ENCODE measurements at places on chromosomes 7 and 10. TPM values are rescaled to one million over a fixed set of nuclear protein-coding genes. Genes with fewer than 3 reads are reported as not detected.

- DNase-seq: no peak
Observed at GRCh38 chr10:2908851-2909630, 158.3 kb upstream of the PFKP start.

GRCh38 chr7:141679014-141679413, 23.0 kb downstream of the DENND11 start:
- no peak for DNase-seq

GRCh38 chr7:54331311-54331710, 210.9 kb upstream of the VSTM2A start:
- DNase-seq: no peak

GRCh38 chr10:123580426-123580825, 85.7 kb upstream of the GPR26 start:
- DNase-seq: no peak

ATOH7 gene
- not detected for total RNA-seq

MYPN gene
- total RNA-seq: 0.12 TPM

DNA sequence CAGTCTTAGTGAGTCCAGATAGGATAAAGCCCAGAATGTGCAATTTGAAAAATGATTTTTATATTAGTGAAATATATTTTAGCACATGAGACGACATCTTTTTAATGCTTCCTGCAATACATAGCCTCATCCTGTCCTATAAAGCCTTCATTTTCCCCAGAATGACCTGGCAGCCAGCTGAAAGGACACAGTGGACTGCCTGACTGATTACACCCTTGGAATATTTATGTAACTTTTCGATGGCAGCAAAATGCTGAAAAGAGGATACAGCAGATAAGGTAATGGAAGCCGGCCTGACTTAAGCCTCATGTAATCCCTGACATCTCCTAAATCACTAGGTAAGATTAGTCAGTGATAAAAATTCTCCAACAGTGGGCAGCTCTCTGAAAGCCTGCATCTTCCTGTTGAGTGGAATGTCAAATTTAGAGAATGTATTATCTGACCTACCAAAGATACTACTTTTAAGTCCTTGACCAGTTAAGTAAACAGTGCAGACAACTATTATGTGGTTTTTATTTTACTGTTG, 210.7 kb upstream of the STEAP1 start:
- DNase-seq: no peak

DNA sequence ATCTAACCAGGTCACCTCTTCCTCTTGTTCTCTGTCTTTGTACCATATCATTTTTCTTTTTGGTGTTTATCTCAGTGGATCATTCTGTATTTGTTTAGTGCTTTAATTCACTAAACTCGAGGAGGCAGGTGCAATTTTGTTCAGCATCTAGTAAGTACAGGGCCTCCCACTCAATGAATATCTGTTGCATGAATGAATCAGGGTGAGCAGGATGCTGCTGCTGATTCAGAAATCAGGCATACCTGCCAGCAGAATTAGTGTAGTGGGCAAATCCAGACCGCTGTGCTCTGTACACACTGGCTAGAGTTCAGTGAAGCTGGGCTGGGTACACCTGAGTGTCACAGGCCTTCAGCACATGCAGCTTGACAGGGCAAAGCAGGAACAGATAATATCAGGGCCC, 511.9 kb downstream of the SUGCT start:
- no peak for DNase-seq

DNA sequence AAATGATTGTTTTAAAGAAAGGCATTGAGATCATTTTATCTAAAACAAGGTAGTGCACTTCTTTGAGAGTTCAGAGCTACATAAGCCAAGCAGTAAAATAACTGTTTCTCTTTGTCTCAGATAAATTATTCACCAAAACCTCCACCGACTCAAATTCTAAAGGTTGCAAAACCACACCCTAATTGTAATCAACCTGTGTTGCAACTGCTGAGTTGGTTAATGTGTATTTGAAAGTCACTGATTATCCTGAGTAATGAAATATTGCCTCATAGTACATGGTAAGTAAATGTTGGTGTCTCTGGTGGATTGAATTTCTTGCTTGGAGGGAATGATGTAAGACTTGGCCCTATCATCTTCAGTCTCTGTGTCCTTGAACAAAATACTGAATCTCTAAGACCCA, 35.9 kb upstream of the CYP2C9 start:
- DNase-seq: no peak

GRCh38 chr10:11863353-11864109, 40.4 kb downstream of the PROSER2 start:
- no peak for DNase-seq

All from left colon (tissue), 2 donors.